Caco-2 (cell line): ENCODE measurements at places on chromosomes 5 and 9. TPM values are rescaled to one million over a fixed set of nuclear protein-coding genes. Genes with fewer than 3 reads are reported as not detected.
A peak's percentile ranks its signal among the peaks of the same experiment; 100 is the strongest.

GRCh38 chr5:42874621-42875198 lies 63.0 kb upstream of the SELENOP start:
- DNase-seq = peak; percentile 37

DNA sequence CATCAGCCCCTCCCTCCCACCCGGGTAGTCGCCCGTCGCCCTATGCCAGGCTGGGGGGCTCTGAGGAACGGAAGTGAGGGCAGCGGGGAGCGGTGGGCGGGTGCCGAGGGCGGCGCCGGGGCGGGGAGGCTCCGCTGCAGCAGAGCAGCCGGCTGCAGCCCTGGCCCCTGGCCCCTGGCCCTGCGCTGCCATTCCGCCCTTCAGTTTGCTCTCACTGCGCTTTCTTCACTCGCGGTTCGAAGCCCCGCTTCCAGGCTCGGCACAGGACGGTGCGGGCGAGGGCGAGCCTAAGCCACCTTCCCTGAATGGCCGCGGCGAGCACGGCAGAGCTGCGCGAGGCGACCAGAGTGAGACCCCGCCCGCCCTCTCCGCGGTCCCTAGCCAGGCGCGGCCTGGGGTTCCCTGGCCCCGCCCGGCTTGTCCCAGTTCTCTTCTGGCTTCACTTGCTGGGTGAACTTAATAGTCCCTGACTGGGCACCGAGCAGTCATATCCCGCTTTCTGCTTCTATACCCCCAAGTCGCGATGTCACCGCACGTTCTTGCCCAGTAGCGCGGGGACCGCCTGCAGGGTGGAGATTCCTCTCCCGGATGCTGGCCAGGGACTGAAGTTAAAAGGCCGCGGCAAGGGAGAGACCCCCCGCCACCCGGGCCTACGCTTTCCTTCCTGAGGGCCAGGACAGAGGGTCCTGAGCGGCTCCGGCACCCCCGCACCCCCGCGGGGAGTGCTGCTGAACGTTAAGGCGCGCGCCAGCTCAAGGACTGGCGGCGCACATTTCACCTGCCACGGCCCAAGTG lies 623 bp upstream of the TRIM36 start:
- DNase-seq = peak; percentile 52

GRCh38 chr9:79432485-79432884 lies 139.3 kb upstream of the TLE4 start:
- no peak for DNase-seq

DNA sequence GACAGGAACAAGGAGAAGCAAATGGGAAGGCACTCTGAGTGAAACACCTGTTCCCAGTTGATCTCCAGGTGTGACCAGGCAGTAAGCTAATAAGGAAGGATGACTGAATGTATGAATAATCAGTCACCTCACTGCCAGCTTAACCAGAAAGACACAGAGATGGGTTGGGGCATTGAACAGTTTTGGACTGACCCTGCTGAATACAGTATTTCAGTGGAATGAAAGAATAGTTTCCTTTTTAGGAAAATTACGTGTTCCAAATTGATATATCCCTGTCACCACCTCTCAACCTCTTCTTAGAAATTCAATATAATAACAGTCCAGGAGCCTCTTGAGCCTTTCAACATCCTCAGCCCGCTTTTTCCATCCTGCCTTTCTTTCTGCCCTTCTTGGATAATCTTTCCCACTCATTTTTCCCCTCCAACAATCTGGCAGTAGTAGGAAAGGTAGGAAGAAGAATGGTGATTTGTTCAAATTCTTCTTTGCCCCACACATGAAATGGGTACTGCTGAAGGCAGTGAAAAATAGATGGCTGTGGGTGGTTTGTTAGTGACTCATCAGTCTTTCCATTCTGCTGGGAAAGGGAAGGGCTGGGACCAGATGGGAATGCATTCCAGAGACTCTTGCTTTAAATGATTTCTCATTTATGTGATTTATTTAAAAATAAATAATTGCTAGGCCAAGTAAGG lies 117.9 kb downstream of the ZSWIM6 start:
- DNase-seq = no peak

GRCh38 chr5:98907951-98908350 lies 20.9 kb downstream of the CHD1 start:
- DNase-seq = no peak

- no peak for DNase-seq
Measured at GRCh38 chr5:136174021-136174659, 18.8 kb downstream of the SMIM32 start.

GRCh38 chr5:178314061-178314660 lies 81.6 kb upstream of the PHYKPL start:
- no peak for DNase-seq

DNA sequence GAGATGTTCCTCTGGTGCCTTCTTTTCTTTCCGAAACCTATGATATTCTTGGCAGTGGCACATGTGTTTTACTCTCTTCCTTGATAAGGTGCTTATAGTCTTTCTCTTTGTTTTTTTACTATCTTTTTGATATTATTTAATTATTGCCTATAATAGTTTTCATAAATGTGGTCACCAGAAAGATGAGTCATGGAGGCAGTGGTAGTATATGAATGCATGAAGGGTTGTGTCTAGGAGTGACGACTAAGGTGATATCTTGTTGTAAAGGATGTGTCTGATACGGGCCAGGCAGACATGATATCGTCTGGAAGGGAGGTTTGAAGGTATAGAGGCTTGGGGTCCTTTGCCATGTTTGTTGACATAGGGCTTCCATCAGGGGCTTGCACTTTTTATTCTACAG lies 36.8 kb downstream of the SLC44A1 start:
- no peak for DNase-seq

GRCh38 chr5:139133282-139133681 lies 64.9 kb downstream of the SIL1 start:
- DNase-seq = no peak

GPRIN1 gene
- total RNA-seq = 3.9 and 5.2 TPM in 2 replicates

NR3C1 gene
- total RNA-seq = 15.4 and 17.5 TPM in 2 replicates

ADAMTS6 gene
- total RNA-seq = 0.23 and 0.67 TPM in 2 replicates

NOXA1 gene
- 7.3 and 8.6 TPM in 2 replicates for total RNA-seq
